Stimulated activated CD8-positive, alpha-beta memory T cell treated with anti-CD3 and anti-CD28 coated beads, Interleukin-2, amount 100 ng/mL, for 1 hour (primary cell): ENCODE measurements at places on chromosomes 6 and 20.

DNA sequence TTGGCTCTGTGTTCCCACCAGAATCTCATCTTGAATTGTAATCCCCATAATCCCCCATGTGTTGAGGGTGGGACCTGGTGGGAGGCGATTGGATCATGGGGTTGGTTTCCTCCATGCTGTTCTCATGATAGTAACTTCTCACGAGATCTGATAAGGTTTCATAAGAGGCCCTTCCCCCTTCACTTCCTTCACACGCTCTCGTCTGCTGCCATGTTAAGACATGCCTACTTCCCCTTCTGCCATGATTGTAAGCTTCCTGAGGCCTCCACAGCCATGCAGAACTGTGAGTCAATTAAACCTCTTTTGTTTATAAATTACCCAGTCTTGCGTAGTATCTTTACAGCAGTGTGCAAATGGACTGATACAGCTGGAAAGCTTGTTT is 90.0 kb downstream of the ELOVL5 start:
- DNase-seq, result no peak

DNA sequence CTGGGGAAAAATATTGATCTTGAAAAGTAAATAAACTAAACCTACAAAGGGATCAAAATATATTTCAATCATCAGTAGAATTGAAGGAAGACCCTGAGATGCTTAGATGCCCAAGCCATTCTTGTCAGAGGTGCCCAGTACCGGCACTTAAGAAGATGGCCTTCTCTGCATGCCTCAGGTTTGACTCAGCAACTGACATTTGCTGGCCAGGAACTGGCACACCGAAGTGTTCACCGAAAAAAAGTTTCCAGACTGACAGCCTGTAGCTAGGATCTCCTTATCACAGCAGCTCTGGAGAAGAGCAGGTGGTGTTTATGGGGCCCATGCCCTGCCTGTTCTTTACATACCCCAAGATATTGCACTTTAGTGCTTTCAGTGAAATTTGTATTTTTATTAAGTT is 203.2 kb downstream of the MOXD1 start:
- no peak for DNase-seq

- DNase-seq, result no peak
Observed at GRCh38 chr6:56842686-56843475, 112.0 kb upstream of the BEND6 start.

DNA sequence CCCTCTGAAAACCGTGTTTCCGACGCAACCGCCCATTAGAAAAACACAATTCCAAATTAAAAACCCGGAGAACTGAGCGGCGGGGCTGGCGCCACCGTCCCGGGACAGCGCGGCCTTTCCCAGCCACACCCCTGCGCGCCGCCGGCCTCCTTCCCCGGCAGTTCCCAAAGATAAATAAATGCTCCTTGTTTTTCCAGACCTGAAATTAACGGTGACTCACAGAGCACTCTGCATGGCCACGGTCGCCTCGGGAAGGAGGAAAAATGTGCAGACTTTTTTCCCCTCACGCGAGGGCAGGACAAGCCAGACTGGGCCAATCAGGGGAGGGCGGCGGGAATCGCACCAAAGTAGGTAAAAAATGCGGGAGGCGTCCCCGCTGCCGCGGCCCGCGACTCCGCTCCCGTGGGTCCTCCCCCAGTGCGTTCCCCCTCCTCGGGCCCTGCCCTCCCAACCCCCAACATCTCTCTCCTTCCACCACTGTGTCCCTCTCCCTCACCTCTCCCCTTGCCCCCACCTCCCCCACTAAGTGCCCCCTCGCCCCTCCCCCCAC is 828 bp upstream of the DSTN start:
- DNase-seq, result no peak

DNA sequence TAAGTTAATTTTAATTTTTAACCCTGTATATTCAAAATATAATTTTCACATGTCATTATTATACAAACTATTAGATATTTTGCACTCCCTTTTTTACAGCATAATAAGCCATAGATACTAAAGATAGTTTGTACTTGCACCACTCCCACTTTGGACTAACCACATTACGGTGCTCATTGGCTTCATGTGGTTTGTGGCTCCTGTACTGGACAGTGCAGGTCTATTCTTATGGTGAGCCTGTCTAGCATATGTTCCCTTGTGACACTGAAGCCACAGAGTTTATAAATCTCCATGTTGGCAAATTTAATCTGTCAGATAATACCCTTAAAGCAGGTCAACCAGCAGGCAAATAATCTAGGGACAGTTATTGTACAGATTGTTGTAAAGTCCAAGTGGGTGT is 354.4 kb upstream of the KCNQ5 start:
- no peak for DNase-seq

- DNase-seq, result no peak
Observed at GRCh38 chr6:165585060-165585459, 78.0 kb downstream of the PDE10A start.

DNA sequence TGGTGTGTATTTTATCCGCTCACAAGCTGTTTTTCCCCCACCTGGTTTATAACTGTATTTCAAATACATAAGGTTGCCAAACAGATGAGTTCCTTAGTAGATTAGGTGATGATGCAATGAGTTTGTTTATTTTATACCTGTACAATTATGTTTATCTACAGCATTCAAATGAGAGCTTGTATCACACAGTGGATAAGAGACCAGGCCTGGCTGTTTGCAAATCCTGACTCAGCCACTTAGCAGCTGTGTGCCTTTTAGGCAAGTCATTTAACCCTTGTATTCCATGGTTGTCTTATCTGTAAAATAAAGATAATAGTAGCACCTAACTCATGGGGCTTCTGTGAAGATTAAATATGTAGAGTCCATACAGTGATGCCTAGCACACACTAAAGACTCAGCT is 143.7 kb downstream of the MOXD1 start:
- DNase-seq, result no peak

DNA sequence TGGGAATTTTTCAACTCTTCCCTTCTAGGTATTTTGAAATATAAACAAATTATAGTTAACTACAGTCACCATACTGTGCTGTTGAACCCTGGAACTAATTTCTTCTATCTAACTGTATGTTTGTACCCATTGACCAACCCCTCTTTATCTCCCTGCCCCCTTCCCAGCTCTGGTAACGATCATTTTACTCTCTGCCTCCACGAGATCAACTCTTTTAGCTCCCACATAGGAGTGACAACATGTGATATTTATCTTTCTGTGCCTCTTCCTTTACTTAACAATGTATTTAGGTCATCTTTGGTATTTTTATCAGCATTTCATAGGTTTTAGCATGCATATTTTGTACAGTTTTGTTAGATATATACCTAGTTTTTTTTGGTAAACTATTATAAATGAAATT is 45.9 kb downstream of the ASXL1 start:
- no peak for DNase-seq

DNA sequence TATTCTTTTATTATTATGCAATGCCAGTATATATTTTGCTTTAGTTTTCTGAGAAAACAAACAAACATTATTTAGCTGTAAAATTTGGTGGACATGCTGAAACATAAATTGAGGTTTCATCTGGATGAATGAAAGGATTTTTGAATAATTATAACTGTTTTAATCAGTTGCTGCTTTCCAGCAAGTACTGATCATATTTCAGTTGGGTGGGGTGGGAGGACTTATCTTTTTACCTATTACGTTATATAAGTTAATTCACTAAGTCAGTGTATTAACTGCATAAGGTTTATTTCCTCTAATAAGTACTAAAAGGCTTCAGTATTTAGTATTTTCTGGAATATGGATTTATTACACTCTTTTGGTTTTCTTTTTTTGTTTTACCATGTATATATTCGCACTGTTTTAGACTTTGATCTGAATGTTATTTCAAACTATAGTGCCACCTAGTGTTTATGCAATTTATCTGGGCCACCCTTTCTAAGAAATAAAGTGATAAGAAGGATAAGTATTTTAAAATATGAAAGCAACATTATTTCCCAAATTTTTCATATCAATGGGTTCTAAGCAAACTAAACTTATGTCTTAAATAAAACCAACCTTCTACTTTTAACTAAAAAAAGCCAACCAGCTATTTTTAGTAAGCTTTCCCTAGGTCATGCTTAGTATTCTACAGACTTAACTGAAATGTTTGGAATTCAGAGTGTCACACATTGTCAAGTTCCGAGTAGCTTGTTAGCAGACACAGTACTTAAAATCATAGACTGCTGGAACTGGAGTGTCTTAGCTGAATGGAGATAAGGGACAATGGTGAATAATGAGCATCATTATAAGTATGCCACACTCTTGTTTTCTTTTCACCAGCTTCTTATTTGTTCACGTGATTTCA is 105.4 kb upstream of the MCHR2 start:
- no peak for DNase-seq

DNA sequence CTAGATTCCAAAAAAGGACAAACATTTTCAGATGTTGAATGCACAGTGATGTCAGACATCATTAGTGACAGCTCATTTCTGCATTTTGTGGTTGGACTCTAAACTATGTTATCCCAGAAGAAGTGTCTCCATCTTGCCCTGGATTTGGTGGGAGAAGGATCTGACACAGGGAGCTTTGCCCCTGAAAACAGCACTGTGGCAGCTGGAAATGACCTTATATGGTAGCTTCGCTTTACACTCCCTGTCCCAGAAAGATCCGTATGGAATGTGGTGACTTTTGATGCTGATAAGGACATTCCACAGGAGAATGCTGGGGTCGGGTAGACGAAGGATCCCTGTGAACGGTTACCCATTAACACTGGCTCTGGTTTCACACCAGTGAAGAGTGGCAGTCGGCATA is 87.2 kb upstream of the EDN1 start:
- DNase-seq, result no peak

DNA sequence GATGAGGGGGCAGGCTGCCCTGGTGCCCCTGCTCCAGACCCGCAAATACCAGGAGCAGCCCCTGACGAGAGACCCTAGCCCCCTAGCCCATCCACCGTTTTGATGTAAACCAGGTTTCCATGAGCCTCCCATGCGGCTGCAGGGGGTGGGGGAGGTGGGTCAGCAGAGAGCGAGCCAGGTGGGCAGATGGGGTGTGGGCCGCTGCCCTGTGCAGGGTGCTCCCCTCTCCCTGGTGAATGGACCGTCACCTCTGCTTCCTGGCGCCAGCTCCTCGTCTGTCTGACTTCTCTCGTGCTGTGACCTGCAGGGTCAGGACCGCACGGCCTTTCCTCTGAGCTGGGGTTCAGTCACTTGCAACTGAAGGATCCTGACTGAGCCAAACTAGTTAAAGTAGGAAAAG is 15.7 kb upstream of the BHLHE23 start:
- DNase-seq, result no peak

- DNase-seq, result peak; percentile 4
Observed at GRCh38 chr6:24547243-24547642, 52.5 kb downstream of the ALDH5A1 start.

DNA sequence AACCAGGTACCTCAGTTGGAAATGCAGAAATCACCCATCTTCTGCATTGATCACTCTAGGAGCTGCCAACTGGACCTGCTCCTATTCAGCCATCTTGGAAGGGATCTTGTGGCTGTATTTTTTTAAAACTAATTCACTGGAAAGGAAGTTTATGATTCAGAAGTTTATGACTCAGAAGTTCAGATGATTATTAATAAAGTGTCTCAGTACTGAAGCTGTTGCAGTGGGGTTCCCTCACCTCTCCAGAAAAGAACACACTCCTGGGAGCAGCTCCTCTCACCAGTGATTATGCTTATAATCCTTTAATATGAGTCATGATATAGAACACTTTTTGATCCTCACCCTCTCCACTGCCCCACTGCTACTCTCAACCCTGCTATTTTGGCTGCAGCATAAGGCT is 291.2 kb upstream of the HS3ST5 start:
- DNase-seq, result no peak

GRCh38 chr6:132527791-132528190 is 10.3 kb upstream of the TAAR9 start:
- no peak for DNase-seq

- DNase-seq, result no peak
Observed at GRCh38 chr20:11847827-11848226, 69.9 kb upstream of the BTBD3 start.

DNA sequence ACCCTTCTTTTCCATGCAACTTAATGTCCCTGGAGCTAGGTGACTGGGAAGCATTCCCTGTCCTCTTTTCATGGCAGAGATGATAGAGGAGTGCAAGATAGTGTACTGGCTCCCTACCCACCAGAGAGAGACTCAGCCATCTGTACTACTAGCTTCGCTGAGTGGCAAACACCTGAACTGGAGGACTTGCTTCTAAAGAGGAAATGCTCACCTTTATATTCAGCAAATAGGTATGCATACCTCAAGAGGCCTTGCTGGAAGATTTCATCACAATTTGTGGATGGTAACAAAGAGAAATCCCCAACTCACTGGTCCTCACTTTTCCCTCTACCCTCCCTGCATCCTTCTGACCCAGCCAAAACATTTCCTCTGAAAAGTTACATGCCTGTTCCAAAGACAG is 124.1 kb downstream of the FOXA2 start:
- DNase-seq, result no peak

GRCh38 chr20:32453467-32454163 is 95.5 kb downstream of the ASXL1 start:
- no peak for DNase-seq

GRCh38 chr20:59940129-59940955 is at the start of the genes FAM217B and PPP1R3D:
Gene FAM217B (plus strand): TSS chr20:59940389. CDS start chr20:59943944, 3,555 bp downstream.
Gene PPP1R3D (minus strand): TSS chr20:59940305. CDS start chr20:59939931, 374 bp downstream.
- DNase-seq, result peak; percentile 74

- no peak for DNase-seq
Observed at GRCh38 chr6:73263570-73263909, 544 bp upstream of the KHDC1 start.

DNA sequence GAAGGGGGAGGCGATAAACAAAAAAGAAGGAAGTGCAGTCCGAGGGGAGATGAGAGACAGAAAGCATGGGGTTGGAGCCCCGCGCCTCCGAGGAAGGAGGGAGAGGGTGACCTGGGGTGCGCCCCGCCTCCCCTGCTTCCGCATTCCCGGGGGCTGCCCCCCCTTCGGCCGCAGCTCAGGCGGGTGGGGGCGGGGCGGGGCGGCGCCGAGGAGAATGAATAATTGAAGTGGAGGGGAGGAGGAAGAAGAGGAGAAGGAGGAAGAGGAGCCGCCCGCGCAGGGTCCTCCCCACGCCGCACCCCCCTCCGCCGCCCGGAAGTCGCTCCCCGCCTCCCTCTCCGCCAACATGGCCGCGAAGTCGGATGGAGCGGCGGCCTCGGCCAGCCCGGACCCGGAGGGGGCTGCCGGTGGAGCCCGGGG is at the start of gene XKR7:
Gene XKR7, plus strand, starts transcription at position 322 of the 420 bp plus-strand sequence. Its CDS starts 25 bp downstream, at position 347.
- no peak for DNase-seq
